ENCODE measurements at places on chromosomes 3 and 15. TPM values are rescaled to one million over a fixed set of nuclear protein-coding genes. Genes with fewer than 3 reads are reported as not detected.

The BFSP2 gene
- not detected for total RNA-seq

The TNNC1 gene
- 18.7 TPM for total RNA-seq

DNA sequence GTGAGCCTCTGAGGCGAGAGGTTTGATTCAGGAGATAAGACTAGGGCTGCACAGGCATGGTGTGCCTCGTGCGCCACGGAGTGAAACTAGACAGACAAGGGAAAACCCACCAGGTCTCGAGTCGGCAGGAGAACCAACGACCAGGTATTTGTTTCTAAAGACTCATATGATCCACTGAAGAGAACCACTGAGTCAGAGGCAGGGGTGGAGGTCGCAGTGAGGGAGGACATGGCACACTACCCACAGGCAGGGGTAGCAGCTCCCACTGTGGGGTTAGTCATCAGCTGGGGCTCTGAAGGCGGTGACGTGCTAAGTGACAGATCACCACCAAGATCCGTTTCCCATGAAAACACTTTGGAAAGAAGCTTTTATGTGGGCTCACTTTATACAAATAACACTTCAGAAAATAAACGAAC lies 45.7 kb downstream of the CHSY1 start:
- no peak overlapping the region for H3K4me3 ChIP-seq
- no peaks in the 10 kb centered on the region for H3K36me3 ChIP-seq
- H3K27ac ChIP-seq, result no peak overlapping the region
- peaks cover 14% of the 10 kb centered on the region for H3K4me1 ChIP-seq
- DNase-seq, result no peak
- H3K27me3 ChIP-seq, result no peaks in the 10 kb centered on the region

DNA sequence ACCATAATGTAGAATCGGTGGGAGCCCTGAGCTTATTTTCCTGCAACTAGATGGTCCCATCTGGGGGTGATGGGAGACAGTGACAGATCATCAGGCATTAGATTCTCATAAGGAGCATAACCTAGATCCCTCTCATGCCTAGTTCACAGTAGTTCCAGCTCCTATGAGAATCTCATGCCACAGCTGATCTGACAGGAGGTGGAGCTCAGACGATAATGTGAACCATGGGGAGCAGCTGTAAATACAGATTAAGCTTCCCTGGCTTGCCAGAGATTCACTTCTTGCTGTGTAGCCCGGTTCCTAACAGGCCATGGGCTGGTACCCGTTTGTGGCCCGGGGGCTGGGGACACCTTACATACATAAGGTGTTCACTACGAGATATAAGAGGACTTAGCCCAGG lies 67.5 kb upstream of the LRRFIP2 start:
- H3K36me3 ChIP-seq, result no peaks in the 10 kb centered on the region
- no peaks in the 10 kb centered on the region for H3K27me3 ChIP-seq
- peak overlapping the region; percentile 89 for H3K4me3 ChIP-seq
- peak overlapping the region; percentile 98 for H3K27ac ChIP-seq
- DNase-seq, result no peak
- H3K4me1 ChIP-seq, result peaks cover 30% of the 10 kb centered on the region

GRCh38 chr15:73538123-73538522 lies 95.1 kb downstream of the NPTN start:
- no peaks in the 10 kb centered on the region for H3K36me3 ChIP-seq
- no peaks in the 10 kb centered on the region for H3K27me3 ChIP-seq
- DNase-seq, result no peak
- no peak overlapping the region for H3K27ac ChIP-seq

All from HepG2 (cell line).